ENCODE measurements at places on chromosomes 5 and 9. TPM values are rescaled to one million over a fixed set of nuclear protein-coding genes. Genes with fewer than 3 reads are reported as not detected.

Gene SOHLH1
- total RNA-seq: not detected

Gene SRD5A1
- total RNA-seq: 16.2 TPM

Gene CCL21
- not detected for total RNA-seq

Gene GHR
- total RNA-seq: 1.2 TPM

DNA sequence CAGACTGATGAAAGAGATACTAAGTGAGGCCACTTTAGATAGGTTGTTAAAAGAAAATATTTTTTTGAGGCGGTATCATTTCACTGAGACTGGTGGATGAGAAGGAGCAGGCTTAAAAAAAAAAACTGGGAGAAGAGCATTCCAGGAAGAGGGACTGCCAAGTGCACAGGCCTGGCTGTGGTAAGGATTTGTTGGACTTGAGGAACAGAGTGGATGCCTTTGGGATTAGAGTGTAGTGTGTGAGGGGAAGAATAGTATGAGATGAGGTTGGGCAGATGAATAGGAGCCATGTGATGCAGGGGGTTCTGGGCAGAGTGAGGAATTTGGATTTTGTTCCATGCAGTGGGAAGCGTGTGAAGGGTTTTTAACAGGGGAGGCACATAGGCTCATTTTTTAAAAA, 57.9 kb downstream of the PBX3 start:
- no peaks in the 10 kb centered on the region for H3K4me1 ChIP-seq
- no peak overlapping the region for H3K27ac ChIP-seq
- no peaks in the 10 kb centered on the region for H3K27me3 ChIP-seq
- DNase-seq: no peak
- peaks cover 14% of the 10 kb centered on the region for H3K36me3 ChIP-seq
- H3K4me3 ChIP-seq: no peak overlapping the region

DNA sequence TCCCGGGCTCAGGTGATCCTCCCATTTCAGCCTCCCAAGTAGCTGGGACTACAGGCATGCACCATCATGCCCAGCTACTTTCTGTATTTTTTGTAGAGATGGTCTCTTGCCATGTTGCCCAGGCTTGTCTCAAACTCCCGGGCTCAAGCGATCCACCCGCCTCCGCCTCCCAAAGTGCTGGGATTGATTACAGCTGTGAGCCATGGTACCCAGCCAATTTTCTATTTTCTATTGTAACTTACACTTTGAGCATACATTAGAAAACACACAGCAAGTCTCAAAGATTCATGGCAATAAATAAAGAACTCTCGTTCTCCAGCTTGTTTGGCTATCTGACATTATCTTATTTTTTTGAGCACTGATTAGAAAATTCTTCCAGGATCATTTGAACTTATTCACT, 228.7 kb downstream of the ADAMTS6 start:
- H3K36me3 ChIP-seq: no peaks in the 10 kb centered on the region
- no peak overlapping the region for H3K4me3 ChIP-seq
- no peak overlapping the region for H3K27ac ChIP-seq
- no peaks in the 10 kb centered on the region for H3K27me3 ChIP-seq
- no peak for DNase-seq

GRCh38 chr5:122492675-122493074, 180.6 kb downstream of the SNCAIP start:
- H3K36me3 ChIP-seq: no peaks in the 10 kb centered on the region
- no peak overlapping the region for H3K27ac ChIP-seq
- peak; percentile 50 for DNase-seq

Data from endodermal cell (in vitro differentiated cells).